EL (cell line): ENCODE measurements at places on chromosomes 5 and 9.

- no peak for DNase-seq
These were observed 35.5 kb downstream of the TIMD4 start for GRCh38 chr5:156927545-156927944.

GRCh38 chr5:34534523-34535103 lies 121.5 kb upstream of the RAI14 start:
- peak; percentile 94 for DNase-seq

DNA sequence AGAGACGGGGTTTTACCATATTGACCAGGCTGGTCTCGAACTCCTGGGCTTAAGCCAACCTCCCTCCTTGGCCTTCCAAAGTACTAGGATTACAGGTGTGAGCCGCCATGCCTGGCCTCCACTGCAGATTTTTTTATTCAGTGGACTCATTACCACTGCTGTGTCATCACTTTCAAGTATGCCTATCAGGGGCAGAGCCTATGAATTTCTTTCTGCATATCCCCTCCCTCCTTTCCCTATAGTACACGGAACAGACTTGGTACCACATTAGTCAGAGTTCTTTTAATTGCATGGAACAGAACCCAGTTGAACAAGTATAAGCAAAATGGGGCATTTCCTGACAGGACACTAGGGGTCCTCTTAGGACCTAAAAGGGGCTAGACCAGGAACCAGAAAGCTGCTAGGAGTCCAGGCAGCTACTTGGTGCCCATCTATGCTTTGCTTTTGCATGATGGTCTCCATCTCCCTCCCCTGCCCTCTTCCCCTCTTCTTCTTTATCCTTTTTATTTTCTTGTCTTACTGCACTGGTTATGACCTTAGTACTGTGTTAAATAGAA lies 5.8 kb downstream of the BSPRY start:
- no peak for DNase-seq

GRCh38 chr9:78013934-78014333 lies 17.7 kb downstream of the GNAQ start:
- peak; percentile 48 for DNase-seq

- no peak for DNase-seq
These were observed 459.9 kb upstream of the NMUR2 start for GRCh38 chr5:152864991-152865390.

DNA sequence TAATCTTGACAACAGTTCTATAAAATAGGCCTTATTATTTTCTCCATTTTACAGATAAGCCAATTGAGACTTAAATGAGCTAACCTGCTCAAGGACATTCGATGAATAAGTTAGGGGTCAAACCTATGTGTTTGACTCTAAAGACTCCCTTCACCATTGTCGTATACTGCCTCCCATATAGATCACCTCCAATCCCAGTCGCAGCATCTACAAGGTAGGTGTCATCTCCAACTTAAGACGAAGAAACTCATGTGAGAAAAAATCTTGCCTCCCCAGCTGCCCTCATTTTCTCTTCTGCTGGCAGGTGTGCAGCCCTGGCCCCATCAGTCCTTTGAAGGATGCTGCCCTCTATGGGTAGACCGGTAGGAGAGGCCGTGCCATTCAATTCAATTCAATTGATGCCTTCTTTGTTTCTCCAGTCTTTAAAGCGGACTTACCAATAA lies 75.2 kb upstream of the SMARCA2 start:
- DNase-seq: no peak

DNA sequence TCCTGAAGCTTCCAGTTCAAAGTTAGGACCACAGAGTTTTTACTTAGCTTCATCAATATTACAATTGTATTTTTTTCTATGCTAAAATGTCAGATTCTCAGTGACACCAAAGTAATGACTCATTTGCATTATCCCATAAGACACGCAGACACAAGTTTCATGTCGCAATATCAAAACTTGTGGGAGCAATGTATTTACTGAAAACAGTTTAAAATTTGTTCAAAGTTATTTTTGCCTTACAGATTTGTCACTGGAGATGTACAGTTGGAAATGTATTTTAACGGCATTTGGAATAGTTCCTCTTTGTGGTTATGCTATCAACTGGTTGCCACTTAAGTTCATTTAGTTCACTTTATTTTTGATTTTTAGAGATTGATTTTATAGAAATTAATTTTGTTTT lies 36.2 kb upstream of the DAP start:
- peak; percentile 42 for DNase-seq

DNA sequence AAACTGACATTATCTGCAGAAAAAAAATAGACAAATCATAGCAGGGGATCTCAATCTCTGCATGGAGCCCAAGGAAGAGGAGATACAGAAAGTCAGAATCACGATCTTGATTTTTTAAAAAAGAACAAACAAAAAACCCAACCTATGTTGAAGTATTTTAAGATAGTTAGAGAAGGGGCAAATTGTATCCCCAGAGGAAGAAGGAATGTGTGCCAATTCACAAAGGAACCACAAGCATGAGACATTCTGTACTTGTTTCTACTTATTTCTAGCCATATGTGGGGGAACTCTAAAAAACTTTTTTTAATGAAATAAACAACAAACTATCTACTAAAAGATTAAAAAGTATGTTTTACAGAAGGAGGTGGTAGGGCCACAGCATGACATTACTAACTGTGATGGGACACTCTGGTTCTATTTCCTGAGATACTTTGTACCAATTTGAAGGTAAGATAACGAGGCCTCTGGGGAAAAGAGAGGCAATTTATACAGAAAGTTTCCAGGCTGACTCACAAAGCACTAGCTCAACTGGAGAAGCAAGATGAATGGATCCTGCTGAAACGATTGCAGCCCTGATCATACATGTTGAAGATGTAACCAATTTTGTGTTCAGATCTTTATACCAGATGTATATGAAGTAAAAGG lies 22.5 kb downstream of the RANBP3L start:
- peak; percentile 22 for DNase-seq

- DNase-seq: no peak
These were observed 41.6 kb upstream of the PDE8B start for GRCh38 chr5:77168879-77169244.

GRCh38 chr5:60598424-60598823 lies 101.5 kb downstream of the DEPDC1B start:
- DNase-seq: no peak

DNA sequence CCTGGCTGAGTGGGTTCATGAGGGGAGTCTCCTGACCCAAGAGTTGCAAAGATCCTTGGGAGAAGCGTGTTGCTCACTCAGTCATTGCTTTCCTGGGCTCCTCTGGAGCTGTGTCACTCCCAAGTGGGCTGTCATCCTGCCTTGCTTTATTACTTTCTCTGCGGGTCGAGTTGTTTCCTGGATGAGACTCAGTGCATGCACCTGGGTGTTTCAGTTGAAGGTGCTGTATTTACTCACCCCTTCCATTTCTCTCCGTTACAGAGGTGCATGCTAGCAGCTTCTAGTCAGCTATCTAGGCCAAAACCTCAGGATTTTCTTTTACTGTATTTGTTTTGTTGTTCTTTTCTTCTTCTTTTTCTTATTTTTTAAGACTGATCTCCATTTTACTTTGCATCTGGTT lies 785.5 kb upstream of the EDIL3 start:
- DNase-seq: no peak
